ENCODE measurements at places on chromosomes 5 and 9. TPM values are rescaled to one million over a fixed set of nuclear protein-coding genes. Genes with fewer than 3 reads are reported as not detected.

Gene ZNF367
- 7.8 TPM for total RNA-seq

Gene SLC36A3
- not detected for total RNA-seq

Gene TPRN
- 2.4 TPM for total RNA-seq

Gene PHF24
- total RNA-seq, result not detected

Gene RPL12
- total RNA-seq, result 2,145 TPM

Gene GLRA1
- total RNA-seq, result not detected

Gene DIPK1B
- 2.7 TPM for total RNA-seq

Gene GFI1B
- total RNA-seq, result 13.6 TPM

Gene PURA
- total RNA-seq, result 6.5 TPM

Gene CCL27
- 0.21 TPM for total RNA-seq

Gene CDK9
- 77.8 TPM for total RNA-seq

Gene PLAC8L1
- not detected for total RNA-seq

Gene KCNT1
- 0.10 TPM for total RNA-seq

Gene OCLN
- total RNA-seq, result 0.10 TPM

Measured in mononuclear cell (primary cell).